T47D (cell line): ENCODE measurements at places on chromosomes 12 and 14.

- DNase-seq, result no peak
These were observed 188.0 kb upstream of the SLC16A7 start for GRCh38 chr12:59407799-59408198.

GRCh38 chr12:102542816-102543440, 62.6 kb upstream of the IGF1 start:
- DNase-seq, result no peak

DNA sequence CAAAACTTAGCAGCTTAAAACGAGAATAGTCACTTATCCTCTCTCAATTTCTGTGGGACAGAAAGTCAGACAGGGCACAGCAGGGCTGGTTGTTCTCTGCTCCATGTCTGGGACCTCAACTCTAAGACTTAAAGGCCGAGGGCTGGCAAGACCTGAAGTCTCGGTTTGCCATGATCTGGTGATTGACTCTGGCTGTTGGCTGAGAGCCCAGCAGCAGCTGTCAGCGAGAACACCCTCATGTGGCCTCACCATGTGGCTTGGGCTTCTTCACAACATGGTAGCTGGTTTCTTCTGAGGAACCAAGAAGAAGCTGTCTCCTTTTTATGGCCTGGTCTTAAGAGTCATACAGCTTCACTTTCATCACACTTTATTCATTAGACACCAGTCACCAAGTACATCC, 1.7 kb upstream of the VASH1 start:
- no peak for DNase-seq

- DNase-seq, result no peak
These were observed 614.7 kb upstream of the FOXG1 start for GRCh38 chr14:28151926-28152325.

DNA sequence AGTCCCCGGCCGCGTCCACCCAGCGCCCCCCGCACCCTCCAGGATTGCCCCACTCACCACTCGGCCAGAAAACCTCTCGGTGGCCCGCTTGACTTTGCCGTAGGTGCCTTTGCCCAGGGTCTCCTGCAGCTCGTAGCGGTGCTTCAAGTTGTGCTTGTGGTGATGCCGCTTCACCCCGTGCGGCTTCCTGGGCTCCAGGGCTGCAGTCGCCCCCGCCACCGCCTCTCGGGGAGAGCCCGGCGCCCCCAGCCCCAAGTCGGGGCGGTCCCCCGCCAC, 459 bp downstream of the NUAK1 start:
- no peak for DNase-seq

DNA sequence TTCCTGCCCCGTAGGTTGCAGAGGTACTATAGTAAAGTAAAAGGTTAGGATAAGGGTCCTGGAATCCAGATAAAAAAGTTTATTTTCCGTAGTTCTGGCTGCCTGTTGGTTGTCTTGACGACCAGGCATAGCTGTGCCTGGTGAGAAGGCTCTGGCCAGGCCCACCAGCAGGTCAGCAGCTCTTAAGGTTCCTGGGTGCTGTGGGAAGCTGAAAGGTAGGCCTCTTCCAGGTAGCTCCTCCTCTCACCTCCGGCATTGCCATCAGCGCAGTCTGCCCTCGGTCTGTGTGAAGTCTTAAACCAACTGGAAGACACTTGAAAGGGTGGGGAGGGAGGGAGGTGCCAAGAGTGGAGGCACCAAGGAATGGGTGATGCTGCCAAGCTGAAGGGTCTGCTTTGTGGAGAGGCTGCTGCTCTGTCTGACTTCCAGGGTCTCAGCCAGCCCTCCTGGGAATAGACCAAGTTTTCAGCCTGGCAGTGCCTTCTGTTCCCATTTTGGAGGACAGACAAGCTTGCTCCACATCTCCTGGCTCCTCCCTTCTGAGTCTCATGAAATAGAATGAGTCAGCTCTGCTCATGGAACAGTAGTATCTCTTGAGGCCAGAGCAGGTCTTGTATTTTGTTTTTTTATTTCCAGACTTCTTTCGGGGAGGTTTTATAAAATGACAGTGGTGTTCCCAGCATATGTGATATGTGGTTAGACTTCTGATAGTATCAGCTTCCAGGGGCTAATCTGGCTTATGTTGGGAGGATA, 5.2 kb upstream of the ACADS start:
- no peak for DNase-seq
